ENCODE measurements at places on chromosomes 12 and 14.

DNA sequence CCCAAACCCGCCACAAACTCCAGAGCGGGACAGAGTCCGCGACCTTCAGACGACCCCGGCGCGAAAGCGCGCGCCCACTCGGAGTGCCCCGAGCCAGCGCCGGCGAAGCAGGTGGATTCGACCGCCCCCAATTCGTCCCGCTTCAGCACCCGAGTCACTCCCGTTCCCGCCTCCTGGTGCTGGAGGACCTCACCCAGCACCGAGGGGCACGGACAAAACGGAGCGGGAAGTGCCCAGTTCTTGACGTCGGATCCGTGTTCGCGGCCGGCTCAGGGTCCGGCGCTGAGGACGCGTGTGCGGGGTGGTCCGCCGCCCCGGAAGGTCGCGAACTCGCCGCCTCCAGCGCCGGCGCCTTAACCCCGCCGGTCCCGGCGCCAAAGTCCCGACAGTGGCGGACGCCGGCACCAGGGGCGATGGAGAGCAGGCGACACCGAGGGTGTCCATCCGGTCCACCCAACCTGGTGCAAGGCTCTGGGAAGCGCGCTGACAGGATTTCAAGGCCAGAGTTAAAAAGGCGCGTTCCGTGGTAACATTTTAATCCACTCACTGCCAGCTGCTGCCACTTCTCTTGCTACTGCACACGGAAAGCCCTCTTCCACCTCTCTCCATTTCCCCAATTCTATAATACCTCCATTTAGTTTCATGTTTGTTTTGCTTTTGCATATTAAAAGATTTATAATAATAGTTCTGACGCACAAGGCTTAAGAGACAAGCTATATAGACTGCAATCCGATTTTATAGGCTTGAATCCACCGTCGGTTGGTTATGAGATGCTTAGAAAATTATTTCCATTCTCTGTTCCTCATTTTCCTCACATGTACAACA lies 240.0 kb upstream of the CPNE8 start:
- DNase-seq = no peak

- no peak for DNase-seq
These were observed 188.6 kb downstream of the KCNA5 start for GRCh38 chr12:5232291-5232690.

- no peak for DNase-seq
These were observed 34.3 kb downstream of the SLC15A4 start for GRCh38 chr12:128789356-128789929.

DNA sequence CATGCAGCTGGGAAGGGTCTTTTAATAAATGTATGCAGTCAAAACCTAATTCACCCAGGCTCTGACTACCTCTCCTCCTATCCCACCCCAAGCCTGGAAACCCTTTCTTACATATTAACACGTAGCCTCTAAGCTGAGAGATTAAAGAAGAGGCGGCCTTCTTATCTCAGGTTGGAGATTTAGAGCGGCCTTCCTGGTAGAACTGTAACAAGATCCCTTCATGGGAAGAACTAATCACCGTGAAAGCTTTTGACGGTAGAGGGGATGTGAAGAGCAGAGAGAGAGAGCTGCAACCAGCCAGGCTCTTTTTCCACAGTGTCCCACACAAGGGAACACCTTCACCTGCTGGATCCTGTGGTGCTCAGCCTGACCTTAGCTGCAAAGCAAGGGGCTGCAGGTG lies 367.4 kb downstream of the MED13L start:
- no peak for DNase-seq

- no peak for DNase-seq
These were observed 15.2 kb upstream of the CCDC175 start for GRCh38 chr14:59591641-59592370.

DNA sequence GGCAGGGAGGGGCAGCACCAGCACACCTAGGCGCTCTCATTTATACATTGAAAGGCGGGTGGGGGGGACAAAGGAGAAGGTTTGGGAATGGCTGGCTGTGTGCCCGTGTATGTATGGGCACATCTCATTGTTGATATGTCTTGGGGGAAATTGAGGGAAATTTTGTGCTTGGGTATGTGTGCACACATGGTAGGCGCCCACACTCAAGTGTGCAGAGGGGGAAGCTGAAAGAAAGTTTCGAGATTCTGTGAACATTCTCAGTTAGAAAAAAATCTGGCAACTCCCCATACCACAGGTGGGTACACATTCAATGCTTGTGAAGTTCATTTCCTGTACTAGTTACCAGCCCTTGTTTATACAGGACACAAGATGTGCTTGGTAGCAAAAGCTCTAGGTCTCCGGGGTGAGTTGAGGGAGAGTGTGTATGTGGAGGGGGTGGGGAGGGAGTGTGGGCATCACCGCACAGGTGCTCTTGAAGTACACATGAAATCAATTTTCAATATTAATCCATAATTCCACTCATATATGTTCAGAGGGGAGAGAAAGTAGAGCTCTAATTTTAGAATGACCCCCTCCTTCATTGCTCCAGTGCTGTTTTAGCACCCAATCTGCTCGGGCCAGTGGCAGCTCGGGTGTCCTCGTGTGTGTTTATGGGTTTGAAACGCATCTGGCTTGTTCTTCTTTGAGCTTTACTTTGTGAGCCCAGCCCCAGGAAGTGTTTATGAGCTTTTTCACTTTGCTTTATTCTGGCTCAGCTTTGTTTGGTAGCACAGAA lies 286.0 kb downstream of the ZFP36L1 start:
- no peak for DNase-seq

- no peak for DNase-seq
These were observed 91.0 kb downstream of the GRIP1 start for GRCh38 chr12:66587912-66588311.

DNA sequence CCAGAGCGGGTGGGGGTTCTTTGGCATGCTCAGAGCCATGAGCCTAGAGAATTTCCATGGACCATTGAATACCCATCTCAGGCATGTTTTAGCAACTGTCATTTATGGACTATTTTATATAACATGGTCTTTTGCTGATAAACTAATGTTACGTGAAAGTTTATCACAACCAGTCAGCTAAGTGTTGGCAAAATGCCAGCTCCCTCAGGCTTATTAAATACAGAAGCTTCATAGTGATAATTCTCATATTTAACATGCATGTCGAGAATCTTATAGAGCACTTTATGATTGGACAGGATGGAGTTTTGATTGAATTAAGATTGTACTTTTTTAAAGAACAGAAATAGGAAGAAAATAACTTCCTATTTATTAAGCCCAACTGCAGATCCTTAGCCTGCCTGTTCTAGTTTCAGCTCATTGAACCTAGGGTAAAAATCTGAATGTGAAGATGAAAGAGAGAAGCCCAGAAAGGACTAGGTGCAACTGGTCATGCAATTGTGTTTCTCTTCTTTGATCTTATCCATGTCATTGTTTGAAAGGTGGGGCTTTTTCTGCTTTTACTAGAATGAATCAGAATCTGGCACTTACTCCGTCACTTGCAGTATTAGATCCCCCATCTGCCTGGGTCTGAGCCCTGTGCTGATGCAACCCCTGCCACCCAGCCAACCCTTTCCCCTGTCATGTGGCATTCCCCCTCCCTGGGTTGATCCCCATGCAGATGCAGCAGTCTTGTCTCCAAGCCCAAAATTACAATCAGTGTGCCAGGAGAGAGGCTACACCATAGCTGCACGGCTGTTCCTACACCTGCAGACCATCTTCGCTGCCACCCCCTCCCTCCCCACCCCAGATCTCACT lies 134.6 kb upstream of the EVL start:
- no peak for DNase-seq

DNA sequence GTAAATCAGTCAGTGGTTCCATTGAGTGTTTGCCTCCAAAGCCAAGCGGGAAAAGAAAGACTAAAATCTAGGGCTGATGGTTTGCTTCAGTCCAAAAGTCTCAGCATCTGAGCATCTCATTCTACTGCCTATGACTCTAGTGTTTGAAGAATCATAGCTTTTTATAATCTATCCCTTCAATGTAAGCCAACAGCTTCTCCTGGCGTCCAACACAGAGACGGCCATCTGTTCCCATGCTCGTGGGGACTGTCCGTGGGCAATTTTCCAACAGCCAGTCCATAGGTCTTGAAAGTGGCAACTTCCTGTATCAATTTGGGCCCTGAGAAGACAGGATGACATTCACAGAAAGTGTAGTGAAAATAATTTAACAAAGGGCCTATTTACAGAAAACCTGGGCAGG lies 544.4 kb upstream of the TMEM132C start:
- DNase-seq = no peak

- DNase-seq = no peak
These were observed 43.4 kb downstream of the TEAD4 start for GRCh38 chr12:3002646-3003045.

- DNase-seq = no peak
These were observed 197.4 kb upstream of the GARIN6 start for GRCh38 chr12:99450036-99450630.

DNA sequence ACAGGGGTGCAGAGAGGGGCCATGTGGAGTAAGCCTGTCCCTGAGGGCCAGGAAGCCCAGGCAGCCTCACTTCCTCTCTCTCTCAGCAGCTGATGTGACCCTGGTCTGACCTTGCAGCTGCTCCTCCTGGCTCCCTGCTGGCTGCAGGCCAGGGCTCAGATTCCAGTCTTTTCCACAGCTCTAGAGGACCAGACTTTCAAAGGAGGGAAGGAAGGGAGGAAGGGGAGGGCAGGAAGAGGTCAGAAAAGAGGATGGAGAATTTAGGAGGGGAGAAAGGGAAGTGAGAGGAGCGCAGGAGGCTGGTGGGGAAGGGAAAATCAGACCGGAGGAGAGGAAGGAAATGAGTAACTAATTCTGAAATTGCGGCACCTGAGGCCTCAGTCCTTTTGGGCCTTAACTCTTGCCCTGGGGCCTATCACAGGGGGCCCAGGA lies 40.9 kb upstream of the VASH1 start:
- no peak for DNase-seq

DNA sequence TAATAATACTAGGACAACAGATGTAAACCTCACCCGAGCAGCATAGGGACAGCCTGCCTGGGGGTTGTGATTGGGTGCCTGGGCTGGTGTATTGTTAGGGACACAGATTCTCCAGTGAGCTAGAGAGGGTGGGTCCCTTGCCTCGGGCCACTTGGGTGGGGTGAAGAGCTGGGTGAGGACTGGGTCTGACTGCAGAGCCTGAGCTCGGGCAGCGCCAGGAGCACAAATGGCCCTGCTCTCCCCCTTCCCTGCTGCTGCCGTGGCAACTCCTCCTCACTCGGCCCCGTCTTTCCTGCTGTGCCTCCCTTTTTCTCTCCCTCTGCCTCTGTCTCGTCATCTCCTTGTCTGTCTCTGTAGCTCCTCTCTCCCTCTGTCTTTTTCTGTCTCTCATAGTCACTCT lies 115.4 kb downstream of the GLT1D1 start:
- no peak for DNase-seq

DNA sequence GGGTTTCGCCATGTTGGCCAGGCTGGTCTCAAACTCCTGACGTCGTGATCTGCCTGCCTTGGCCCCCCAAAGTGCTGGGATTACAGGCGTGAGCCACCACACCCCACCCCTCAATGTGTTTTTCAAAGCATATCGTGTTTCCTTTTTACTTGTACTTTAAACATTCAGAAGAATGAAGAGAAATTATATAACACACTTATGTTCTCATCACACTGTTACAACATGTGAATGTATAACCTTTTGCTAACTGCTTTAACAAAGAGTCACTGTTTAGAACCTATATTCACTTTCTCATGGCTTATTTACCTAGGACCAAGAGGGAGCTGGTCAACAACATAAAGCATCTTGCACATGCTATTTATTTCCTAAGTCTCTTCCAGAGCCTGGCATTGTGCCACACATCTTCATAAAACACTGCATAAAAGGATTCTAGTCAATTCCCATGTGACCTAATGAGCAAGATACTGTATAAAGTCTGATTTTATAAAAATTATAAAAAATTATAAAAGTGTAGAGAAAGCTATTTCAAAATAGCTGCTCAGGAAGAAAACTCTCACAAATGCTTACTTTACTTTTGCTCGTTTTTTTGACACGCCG lies 16.0 kb upstream of the ACTR6 start:
- DNase-seq = no peak

DNA sequence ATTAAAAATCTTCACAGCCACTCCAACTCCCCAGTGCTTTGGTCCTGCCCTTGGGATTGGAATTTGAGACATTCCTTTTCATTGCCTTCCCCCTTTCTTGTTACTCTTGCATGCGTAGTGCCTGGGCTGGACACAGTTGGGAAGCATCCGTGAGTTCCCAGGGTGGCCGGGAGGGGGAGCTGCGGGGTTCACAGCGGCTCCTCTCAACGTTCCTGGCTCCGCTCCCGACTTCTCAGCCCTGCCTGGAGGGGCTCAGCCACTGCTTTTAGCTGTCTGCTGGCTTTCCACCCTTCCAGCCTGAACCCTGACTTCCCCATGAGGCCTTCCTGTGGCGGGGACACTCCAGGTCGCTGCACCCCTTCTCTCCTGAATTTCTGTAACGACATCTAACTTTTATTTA lies 3.2 kb downstream of the TEX52 start:
- no peak for DNase-seq

- no peak for DNase-seq
These were observed 20.9 kb upstream of the IFNG-AS1 start for GRCh38 chr12:67968321-67968720.

GRCh38 chr14:59305836-59306555 lies 117.5 kb downstream of the DAAM1 start:
- no peak for DNase-seq

GRCh38 chr12:52352951-52353350 lies 14.3 kb downstream of the KRT85 start:
- DNase-seq = no peak

DNA sequence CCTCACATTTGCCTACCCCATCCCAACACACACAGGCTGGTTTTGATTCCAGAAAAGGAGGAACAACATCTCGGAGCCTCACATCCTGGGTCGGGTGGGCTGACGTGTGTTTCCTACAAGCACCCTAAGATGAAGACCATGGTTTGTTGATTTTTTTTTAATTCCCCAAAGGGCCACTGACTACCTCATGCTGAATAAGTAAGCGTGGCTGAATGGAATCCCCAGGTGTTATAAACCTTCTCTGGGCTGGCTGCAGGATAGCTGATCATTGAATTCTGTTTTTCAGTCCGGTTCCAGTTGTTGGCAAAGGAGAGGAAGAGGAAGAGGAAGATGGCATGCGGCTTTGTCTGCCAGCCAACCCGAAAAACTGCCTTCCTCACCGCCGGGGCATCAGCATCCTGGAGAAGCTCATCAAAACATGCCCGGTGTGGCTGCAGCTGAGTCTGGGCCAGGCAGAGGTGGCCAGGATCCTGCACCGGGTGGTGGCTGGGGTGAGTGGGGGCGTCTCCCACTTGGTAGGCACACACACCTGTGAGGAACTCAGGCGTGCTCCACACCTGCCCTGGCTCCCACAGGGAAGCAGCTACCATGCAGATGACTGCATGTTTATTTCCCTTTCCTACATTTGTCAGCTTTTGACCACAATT lies 42.0 kb downstream of the RIN3 start:
- DNase-seq = no peak

GRCh38 chr12:86565038-86565437 lies 308.8 kb upstream of the MGAT4C start:
- no peak for DNase-seq

- DNase-seq = no peak
These were observed 448.9 kb downstream of the NAV3 start for GRCh38 chr12:78279567-78279966.

GRCh38 chr14:99671235-99672224 lies 12.6 kb upstream of the CYP46A1 start:
- DNase-seq = no peak

DNA sequence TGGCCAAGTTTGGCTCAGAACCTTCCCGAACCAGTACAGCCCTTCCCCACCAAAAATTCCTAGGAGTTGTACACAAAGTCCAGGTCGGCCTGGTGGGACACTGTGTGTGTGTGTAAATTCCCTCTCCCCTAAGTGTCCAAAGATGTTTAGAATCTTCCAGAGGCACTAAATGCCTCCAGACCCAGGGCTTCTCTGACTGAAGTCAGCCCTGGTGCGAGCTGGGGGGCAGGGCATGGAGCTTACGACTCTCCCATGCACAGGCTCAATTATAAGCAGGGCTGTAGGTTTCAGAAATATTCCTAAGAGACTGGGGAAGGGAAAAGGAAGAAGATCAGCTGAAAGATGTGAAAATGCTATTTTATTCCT lies 106.9 kb upstream of the ATF7IP start:
- no peak for DNase-seq

All from cortex of kidney (tissue), 1 donor.